ENCODE measurements at places on chromosomes 2 and 18.

DNA sequence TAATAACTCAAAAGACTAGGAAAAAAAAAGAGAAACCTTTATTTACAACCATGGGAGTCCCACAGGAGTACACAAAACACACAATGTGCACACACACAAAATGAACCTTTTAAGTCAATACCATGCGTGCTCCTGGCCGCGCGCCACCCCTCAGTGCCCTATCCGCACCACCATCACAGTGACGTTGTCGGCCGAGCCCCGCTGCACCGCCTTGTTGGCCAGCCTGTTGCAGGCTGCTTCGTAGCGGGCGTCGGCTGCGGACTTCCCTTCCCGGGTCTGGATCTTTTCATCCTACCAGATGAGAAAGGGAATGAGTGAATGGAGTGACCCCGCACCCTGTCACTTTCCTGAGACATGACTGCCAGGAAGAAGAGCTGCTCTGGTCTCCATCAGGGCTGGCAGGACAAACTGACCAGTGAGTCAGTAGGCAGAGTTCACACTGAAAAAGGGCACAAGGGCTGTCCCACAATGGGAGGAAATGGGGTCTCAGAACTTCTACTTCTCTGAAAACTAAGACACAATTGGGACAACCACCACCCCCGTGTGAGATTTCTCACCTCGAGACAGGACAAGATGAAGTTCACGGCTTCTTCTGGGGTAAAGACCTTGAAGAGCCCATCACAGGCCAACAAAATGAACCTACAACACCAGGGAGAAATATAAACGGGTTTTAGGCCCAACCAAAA lies 11.8 kb downstream of the ERFE start:
- no peak for DNase-seq

- DNase-seq: no peak
Measured at GRCh38 chr2:61335187-61335586, 135.7 kb downstream of the USP34 start.

DNA sequence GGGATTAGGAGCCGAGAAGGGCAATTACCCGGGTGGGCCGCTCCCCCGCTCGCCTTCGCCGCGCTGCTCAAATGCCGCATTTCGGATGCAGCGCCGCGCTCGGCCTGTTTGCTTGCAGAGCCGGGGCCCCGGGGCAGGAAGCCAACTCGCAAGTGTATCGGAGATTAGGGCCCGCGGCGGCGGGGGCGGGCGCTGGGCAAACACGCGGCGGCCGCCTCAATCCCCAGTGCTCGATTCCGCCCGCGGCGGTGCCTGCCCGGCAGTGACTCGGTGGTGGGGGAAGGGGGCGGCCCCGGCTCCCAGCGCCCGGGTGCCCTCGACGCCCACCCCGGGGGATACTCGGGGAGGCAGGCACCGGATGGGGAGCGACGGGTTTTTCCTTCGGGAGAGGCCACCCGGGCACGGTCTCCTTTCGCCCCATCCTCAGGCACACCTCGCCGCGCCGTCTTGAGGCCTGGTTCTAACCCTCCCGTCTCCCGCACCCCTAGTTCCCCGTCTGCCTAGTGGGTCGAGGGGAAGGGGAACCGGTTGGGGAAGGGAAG lies 26.6 kb upstream of the NOTO start:
- peak; percentile 75 for DNase-seq

DNA sequence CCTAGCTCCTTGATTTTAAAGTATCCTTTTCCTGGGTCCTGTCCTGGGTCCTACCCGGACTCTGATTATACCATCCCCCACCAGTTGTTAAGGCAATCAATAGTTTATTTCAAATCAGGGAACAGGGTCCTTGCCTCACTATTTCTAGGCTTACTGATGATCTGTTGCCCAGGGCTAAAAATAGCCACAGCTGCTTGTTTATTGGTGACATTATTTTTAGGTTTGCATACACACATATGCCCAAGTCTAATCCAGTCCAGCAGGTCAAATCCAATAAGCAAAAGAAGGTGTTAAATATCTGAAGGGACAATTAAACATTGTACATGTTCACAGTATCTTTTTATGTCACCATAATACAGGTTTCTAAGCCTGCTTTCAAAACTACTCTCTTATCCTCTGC lies 66.0 kb downstream of the RAB10 start:
- no peak for DNase-seq

GRCh38 chr2:188975497-188976102 lies 1.4 kb downstream of the COL3A1 start:
- no peak for DNase-seq

DNA sequence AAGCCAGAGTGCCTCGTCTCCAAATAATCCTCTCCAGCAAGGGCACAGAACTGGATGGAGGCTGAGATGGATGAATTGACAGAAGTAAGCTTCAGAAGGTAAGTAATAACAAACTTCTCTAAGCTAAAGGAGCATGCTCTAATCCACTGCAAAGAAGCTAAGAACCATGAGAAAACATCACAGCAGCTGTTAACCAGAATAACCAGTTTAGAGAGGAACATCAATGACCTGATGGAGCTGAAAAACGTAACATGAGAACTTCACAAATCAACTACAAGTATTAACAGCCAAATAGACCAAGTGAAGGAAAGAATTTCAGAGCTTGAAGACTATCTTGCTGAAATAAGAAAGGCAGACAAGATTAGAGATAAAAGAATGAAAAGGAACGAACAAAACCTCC lies 32.3 kb downstream of the WDPCP start:
- DNase-seq: no peak

GRCh38 chr2:179107737-179108136 lies 57.8 kb upstream of the CCDC141 start:
- no peak for DNase-seq

DNA sequence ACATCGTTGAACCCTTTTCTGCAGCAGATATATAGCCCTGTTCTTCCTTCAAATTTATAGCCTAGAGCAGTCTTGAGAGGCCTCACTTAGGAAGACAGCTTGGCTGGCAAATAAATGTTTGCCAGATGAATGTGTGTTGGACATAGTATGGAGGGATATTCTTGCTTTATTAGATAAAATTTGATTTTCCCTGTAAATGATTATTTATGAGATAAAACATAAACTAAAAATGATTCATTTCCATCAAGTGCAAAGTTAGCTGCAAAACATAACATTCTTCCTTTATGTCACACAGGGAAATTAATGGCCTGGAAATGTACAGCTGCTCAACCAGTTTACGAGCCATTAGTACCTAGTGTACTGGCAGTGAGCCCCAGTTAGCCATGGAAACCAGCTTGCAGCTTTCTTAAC lies 82.5 kb downstream of the LIMS1 start:
- no peak for DNase-seq

- DNase-seq: no peak
Measured at GRCh38 chr2:211367293-211367692, 810.9 kb downstream of the CPS1 start.

DNA sequence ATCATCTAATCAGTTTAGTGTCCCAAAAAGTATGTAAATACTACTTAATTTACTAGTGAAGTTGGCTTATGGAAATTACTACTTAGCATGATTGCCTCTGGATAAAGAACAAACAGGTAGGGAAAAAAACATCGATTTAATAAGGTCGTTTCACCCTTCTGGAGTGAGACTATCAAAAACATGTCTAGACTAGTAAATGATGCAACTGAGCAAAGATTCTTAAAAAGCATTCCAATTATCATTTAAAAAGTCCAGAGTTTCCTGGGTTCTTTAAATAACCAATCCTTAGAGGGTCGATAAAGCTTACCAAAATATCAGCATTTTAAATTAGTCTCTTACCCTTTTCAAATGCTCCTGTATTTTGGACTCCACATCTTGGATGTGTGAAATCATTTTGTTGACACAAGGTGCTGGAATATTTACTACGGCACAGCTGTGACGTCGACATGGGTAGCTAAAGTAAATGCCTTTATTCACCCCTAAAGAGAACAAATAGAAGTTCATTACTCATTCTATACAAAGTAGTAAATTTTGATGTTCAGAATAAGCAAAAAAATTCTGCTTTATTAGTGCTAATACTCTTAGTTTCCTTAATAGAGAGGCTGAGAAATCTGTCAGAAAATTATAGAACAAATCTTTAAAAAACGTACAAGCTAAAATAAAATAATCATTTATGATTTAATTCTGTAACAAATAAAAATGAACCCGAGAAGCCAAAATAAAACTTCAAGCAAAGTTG lies 70.6 kb downstream of the CCDC178 start:
- DNase-seq: no peak

GRCh38 chr2:225462945-225463344 lies 63.4 kb downstream of the NYAP2 start:
- no peak for DNase-seq

GRCh38 chr2:26801328-26801727 lies 15.5 kb downstream of the CENPA start:
- no peak for DNase-seq

- peak; percentile 4 for DNase-seq
Measured at GRCh38 chr2:29114586-29114945, 649 bp upstream of the CLIP4 start.

DNA sequence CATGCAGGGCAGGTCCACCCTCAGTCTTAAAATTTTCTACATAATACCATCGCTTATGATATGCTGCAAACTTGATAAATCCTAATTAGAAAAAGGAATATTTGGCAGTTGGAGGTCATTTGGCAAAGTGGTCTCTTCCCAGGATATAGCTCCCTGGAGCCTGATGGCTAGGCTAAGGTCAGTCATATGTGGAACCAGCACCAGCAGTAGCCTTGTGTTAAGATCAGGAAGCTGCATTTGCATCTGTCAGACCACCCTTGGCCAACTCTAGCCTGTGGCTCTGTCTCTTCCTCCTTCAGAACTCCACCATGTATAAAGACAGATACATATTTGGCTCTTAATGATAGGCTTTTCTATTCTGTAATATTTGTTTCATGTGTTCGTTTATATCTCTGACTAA lies 5.4 kb upstream of the HK2 start:
- no peak for DNase-seq

GRCh38 chr2:148970385-148970784 lies 68.1 kb upstream of the LYPD6B start:
- DNase-seq: no peak

DNA sequence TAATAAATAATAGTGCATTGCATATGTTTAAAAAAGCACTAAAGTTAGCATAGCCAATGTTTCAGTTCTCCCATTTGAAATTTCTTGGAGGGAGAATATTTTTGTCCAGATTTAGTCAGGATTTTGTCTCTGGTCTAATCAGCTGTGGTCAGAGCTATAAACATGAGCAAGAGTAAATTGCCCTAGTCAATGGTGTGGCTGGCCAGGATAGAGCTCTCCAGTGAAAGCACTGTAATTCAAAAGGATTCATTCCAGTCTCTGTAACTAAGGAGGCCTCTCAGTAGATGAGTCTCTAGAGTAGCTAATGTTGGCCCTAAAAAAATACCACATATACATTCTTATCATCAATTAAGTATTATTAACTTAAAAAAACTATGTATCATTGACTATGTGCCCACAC lies 241.6 kb downstream of the CDCA7 start:
- no peak for DNase-seq

GRCh38 chr18:79856119-79857007 lies 58.6 kb downstream of the KCNG2 start:
- no peak for DNase-seq

GRCh38 chr2:1550658-1551316 lies 137.5 kb downstream of the TPO start:
- DNase-seq: peak; percentile 61

GRCh38 chr2:203532957-203533658 lies 2.0 kb downstream of the RAPH1 start:
- DNase-seq: no peak

DNA sequence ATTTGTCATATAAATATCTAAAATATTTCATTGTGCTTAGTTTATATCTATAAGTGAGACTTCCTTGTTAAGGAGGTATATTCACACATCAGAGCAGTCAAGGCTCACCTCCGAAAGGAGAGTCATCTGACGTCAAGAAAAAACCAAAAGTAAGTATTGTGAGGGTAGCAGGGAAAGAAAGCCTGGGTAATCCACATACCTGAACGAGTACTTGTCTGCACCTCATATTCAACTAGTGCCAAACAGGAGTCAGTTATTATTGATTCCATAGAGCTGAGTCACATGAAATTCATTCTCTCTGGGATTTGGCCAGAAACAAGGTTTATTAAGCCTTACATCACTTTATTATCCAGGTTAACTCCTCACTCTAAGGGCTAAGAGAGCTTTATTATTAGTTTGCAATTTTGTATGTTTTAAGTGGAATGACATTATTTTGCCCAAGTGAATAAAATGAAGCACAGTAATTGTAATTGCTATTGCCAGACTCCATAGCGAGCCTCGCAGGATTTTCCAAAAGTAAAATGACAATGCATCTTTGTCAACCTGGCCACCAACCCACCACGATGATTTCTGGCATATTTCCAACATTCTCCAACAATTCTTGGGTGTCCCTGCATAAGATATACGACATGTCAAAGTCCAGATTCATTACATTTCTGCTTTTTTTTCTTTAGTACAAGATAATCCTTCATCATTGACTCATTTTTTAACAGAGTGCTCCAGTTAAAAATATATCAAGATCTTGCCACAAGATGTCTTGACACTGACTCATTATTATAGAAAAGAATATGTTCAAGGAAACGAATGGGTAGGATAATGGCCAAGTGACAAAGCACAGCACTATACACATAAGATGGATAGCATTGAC lies 1210.4 kb upstream of the ACVR2A start:
- no peak for DNase-seq

DNA sequence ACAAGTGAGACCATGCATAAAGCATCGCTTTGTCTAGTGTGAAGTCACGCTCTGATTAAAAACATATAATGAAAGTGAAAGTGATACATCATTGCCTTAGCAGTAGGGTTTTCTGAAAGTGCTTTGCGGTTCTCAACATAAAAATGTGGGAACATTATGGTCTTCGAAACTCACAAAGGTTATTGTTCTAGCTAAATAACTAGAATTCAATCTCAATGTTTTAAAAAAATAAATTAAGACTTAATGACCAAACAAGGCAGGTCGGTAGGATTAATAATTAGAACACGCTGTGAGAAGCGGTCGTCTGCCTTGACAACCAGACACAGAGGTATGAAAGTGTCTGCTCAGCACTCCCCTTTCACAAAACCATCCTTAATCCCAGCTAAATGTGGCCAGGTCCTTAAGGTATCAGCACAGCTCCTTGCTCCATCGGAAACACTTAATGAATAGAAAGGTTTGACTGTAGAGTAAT lies 42.2 kb downstream of the KLHL14 start:
- no peak for DNase-seq

GRCh38 chr18:10490401-10491165 lies 35.2 kb upstream of the NAPG start:
- DNase-seq: peak; percentile 44

- DNase-seq: no peak
Measured at GRCh38 chr2:29463181-29463900, 348.1 kb downstream of the CLIP4 start.

DNA sequence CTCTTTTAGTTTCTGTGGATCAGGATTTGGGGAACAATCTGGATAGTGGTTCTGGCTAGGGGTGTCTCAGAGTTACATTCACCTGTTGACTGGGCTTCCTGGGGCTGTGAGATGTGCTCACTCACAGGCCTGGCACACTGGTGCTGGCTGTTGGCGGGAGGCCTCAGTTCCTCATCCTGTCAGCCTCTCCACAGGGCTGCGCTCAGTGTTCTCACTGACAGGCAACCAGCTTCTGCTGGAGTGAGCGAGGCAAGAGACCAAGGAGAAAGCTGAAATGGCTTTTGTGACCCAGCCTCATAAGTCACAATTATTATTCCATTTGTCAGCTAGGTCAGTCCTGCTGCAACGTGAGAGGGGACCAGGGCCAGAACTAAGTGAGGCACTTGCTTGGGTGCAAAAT lies 180.6 kb upstream of the GLI2 start:
- DNase-seq: no peak

GRCh38 chr18:53843763-53844162 lies 380.7 kb downstream of the MBD2 start:
- no peak for DNase-seq

- no peak for DNase-seq
Measured at GRCh38 chr2:216402751-216403150, 9.5 kb upstream of the SMARCAL1 start.

GRCh38 chr2:189676471-189676870 lies 2.0 kb downstream of the ANKAR start:
- DNase-seq: no peak

Data from activated naive CD4-positive, alpha-beta T cell treated with Interleukin-2 at 50 U/mL for 16 hours (primary cell).